ENCODE measurements at places on chromosomes 3 and 15. TPM values are rescaled to one million over a fixed set of nuclear protein-coding genes. Genes with fewer than 3 reads are reported as not detected.

Gene TM4SF1
- 140 TPM for total RNA-seq

GRCh38 chr3:177640319-177640965, 443.2 kb upstream of the TBL1XR1 start:
- no peak for DNase-seq

Gene DYNLT2B
- 20.5 TPM for total RNA-seq

Gene LRRC2
- total RNA-seq = 2.8 TPM

DNA sequence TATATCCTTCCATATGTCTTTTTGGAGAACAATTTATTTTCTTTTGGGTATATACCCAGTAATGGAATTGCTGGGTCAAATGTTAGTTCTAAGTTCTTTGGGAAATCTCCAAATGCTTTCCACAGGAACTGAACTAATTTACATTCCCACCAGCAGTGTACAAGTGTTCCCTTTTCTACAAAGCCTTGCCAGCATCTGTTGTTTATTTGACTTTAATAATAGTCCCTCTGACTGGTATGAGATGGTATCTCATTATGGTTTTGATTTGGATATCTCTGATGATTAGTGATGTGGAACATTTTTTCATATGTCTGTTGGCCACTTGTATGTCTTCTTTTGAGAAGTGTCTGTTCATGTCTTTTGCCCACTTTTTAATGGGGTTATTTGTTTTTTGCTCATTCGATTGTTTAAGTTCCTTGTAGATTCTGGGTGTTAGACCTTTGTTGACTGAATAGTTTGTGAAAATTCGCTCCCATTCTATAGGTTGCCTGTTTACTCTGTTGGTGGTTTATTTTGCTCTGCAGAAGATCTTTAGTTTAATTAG, 48.4 kb downstream of the TMEM45A start:
- DNase-seq = no peak

- no peak for DNase-seq
These were observed 562.9 kb upstream of the KCNMB2 start for GRCh38 chr3:177973241-177973840.

Gene SPESP1
- total RNA-seq = not detected

Gene CLDN16
- total RNA-seq = 0.08 TPM

- DNase-seq = no peak
These were observed 10.8 kb downstream of the EDEM1 start for GRCh38 chr3:5198313-5198677.

Gene TMEM158
- 11.4 TPM for total RNA-seq

- no peak for DNase-seq
These were observed 923.6 kb downstream of the TUSC7 start for GRCh38 chr3:117633207-117633606.

- DNase-seq = peak; percentile 65
These were observed 93.1 kb downstream of the FRMD5 start for GRCh38 chr15:44101944-44102343.

DNA sequence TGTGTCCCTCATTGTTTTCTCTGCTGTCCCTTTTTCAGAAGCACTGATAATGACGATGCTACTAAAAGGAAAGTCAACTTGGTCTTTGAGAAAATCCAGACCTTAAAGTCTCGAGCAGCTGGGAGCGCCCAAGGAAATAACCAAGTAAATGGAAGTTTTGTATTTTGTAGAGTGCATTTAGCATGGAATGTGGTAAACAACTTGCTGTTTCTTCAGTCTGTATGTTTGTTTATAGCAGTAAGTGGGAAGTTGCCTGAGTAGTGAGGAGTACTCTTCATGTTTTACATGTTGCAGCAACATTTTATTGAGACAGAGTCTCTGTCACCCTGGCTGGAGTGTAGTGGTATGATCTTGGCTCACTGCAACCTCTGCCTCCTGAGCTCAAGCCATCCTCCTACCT, 66.0 kb downstream of the CGNL1 start:
- no peak for DNase-seq

DNA sequence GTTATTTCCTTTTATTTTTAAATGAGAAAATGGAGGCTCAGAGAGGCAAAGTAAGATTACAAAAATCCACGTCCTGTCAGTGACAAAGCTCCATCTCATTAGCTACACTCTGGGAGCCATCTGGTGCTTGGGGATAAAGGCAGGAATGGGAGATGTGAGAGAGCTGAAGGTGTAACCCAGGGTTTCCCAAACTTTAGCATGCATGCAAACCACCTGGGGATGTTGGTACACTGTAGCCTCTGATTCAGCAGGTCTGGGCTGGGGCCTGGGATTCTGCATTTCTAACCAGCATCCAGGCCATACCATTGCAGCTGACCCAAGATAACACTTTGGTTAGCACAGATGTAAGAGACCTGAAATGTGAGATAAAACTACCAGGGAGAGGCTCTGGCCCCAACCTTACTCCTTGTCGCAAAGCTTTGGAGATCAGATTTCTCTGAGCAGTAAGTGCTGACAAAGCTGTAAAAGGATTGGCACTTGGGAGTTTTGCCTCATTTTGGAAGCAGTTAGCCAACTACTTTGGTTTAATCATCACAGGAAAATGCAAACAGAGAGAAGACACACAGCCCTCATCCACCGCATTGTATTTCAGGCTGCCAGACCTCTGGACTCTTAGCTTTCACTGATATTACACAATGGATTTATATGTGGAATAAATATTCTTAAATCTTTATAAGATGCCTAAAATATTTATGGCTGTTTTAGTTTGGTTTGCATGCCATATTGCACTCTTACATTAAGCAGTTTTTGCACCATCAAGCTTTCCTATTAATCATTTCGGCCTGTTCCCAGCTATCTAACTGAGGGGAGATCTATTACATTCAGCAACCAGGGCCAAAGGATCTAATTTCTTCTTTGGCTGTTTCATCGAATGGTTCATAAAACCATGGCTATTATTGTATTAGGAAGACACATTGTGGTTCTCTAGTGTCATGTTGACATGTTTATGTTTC, 263.0 kb downstream of the EBLN2 start:
- no peak for DNase-seq

DNA sequence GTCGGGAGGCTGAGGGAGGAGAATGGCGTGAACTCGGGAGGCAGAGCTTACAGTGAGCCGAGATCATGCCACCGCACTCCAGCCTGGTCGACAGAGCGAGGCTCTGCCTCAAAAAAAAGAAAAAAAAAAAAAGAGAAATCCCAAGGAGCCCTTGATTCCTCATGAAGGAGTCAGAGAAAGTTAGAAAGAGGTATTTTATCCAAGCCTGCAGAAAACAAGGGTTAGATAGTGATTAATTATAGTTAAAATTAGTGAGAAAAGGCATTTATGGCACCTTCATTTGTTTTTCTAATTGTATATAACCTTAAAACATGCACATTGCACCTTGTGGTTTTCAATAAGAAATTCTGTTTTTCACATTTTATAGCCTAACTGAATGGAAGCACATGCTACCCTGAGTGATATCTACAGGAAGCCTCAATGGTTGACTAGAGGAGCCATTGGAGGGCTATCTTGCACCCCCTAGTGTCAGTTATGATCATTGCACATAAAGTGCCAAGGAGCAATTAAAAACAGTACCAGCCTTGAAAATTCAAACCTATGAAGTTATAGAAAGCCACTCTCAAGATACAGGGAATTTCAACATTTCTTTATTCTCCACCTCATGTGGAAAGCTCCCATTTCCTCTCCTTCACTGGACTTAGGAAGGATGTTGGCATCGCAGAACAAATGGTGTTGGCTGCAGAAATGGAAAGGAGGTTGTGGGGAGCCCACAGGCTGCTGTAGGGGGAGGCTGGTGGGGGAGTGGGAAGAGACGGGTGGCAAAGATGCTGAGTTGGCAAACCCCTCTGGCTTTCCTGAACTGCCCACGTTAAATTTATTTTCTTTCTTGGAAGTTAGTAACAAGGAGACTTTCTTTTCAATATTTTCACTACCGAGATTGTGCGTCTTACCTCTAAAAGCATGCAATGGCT, 48.5 kb downstream of the ITGA11 start:
- no peak for DNase-seq

Gene UNC13C
- total RNA-seq = not detected

- no peak for DNase-seq
These were observed 46.7 kb downstream of the HMCES start for GRCh38 chr3:129325383-129325782.

- DNase-seq = no peak
These were observed 14.7 kb downstream of the ST3GAL6 start for GRCh38 chr3:98777801-98778220.

Gene GCNT3
- total RNA-seq = 0.13 TPM

DNA sequence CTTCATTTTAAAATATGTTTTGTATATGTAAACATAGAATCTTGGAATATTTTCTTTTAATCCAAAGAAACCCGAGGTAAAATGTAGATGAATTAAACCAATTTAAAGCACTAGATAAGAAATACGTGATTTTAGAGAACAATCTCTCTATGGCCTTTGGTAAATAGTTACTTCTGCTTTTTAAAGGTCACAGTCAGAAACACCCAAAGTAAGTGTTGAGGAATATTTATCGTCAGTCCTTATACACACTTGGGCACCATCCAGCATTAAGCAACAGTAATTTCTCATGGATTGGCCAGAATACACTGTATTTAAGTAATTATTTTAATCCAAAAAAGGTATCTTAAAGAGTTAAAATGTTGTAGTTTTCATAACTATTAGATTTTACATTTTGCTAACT, 713.2 kb downstream of the NLGN1 start:
- DNase-seq = no peak

Gene HYAL1
- total RNA-seq = 0.18 TPM

GRCh38 chr15:83843471-83843871, 189.5 kb downstream of the ADAMTSL3 start:
- DNase-seq = no peak

Gene PAQR5
- total RNA-seq = 10.5 TPM

- no peak for DNase-seq
These were observed 251.1 kb upstream of the CMC1 start for GRCh38 chr3:27990324-27990723.

DNA sequence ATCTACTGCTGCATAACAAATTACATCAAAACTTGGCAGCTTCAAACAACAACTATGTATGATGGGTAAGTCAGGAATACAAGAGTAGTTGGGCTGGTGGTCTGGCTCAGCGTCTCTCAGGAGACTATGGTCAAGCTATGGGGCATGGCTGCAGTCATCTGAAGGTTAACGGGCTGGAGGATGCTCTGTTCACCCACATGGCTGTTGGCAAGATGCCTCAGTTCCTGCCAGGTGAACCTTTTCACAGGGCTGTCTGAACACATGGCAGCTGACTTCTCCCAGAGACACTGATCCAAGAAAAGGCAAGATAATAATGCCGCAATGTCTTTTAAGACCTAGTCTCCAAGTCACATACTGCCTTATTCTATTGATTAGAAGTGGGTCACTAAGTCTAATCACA, 63.7 kb downstream of the GPR176 start:
- no peak for DNase-seq

Gene SLITRK3
- total RNA-seq = not detected

GRCh38 chr15:95226835-95227234, 995.5 kb downstream of the MCTP2 start:
- DNase-seq = no peak

DNA sequence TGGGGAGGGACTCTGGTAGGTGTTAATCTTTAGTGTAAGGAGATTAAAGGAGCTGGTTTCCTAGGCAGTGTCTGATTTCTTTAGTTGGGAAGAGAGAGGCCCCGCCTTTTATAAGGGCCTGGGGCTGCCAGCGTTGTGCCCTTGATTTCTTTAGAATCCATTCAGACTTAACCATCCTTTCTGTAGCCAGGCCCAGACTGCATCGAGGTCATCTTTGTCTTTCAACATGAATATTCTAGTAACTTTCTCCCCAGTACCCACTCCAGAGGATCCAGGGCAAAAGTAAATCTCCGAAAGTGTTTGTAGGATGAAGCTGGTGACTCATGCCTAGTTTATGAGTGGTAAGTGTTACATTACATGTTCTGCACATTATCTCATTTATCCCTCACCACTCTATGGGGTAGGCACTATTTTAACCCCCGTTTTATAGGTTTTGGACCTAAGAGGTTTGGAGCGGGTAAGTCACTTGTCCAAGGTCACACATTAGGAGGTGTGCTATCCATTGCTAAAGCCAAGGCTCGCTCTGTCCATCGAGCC, 11.8 kb upstream of the USP3 start:
- no peak for DNase-seq

- no peak for DNase-seq
These were observed 171.1 kb upstream of the ICE2 start for GRCh38 chr15:60649845-60650548.

GRCh38 chr15:40151991-40152390, 8.9 kb upstream of the BUB1B start:
- no peak for DNase-seq

Gene CELSR3
- total RNA-seq = 0.26 TPM

DNA sequence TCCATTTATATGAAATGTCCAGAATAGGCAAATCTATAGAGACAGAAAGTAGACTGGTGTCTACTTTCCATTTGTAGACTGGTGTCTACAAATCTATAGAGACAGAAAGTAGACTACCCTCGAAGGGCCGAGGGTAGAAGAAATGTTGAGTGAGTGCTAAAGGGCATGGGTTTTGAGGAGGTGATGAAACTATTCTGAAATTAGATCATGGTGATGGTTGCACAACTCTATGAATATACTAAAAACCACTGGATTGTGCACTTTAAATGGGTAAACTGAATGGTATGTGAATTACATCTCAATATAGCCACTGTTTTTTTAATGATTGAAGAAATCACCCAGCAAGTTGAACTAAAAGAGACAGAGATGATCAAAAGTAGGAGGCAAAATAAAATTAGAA, 27.9 kb downstream of the TP53BP1 start:
- no peak for DNase-seq

Gene NME9
- total RNA-seq = 0.13 TPM

- peak; percentile 71 for DNase-seq
These were observed at the start of gene KLF15 for GRCh38 chr3:126357295-126358037. TSS of gene KLF15 (minus strand) at chr3:126357408. CDS start at chr3:126352922, 4,486 bp downstream.

GRCh38 chr3:170419557-170420087, 954 bp downstream of the CLDN11 start:
- no peak for DNase-seq

Gene NR1I2
- total RNA-seq = 0.08 TPM
